ENCODE measurements at places on chromosomes 16 and 17.

- DNase-seq: no peak
Measured at GRCh38 chr16:88286301-88286923, 96.3 kb upstream of the ZNF469 start.

- no peak for DNase-seq
Measured at GRCh38 chr17:68450801-68451200, 6.5 kb downstream of the WIPI1 start.

DNA sequence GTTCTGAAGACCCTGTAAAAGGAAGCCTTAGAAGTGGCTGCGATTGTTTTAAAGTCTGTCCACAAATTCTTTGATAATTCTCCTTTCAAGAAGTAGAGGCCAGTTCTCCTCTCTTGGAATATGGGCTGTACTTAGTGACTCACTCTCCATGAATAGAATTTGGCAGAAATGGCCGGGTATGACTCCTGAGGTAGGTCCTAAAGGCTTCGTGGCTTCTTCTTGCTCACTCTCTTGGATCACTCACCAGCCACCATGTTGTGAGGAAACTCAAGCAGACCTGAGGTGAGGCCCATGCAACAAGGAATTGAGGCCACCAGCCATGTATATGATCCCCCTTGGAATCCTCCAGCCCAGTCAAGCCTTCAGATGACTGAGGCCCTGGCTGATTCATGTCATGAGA, 75.8 kb downstream of the WWOX start:
- DNase-seq: no peak

GRCh38 chr16:17277981-17278381, 192.8 kb downstream of the XYLT1 start:
- DNase-seq: peak; percentile 67

- no peak for DNase-seq
Measured at GRCh38 chr16:69479775-69480174, 55.4 kb downstream of the CYB5B start.

DNA sequence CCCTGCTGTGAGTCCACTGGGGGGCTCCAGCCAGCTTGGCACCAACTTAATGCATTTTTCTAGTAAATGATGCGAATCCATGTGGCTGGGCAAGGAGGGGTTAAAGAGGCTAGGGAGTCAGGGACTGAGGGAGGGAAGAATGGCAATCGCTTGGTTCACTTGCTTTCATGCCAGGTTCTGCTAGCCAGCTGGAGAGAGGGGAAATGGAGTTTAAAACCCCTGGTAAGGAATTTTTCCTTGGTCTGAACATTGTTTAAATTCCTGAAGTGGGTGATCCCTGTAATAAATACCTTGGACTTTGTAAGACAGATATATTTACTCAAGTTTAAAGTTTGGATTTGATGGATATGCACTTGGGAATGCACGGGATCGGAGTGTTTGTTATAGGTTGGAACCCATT, 22.8 kb downstream of the ANKFN1 start:
- DNase-seq: no peak

DNA sequence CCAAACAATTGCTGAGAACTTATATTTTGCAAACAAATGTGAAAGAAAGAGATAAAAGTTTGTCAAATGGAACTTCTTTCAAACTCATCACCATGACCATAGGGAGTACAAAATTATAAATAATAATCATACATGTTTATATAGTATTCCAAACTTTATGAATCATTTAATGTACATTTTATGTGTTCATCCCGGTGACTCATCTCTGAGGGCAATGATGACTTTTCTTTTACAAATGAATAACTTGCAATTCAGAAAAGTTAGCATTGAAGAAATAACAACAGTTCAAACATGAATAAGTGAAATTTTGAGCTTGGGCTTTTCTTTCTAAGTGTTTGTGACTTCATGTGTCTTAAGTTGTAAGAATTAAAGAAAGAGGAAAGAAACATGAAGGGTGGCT, 66.3 kb upstream of the CDH8 start:
- DNase-seq: no peak

DNA sequence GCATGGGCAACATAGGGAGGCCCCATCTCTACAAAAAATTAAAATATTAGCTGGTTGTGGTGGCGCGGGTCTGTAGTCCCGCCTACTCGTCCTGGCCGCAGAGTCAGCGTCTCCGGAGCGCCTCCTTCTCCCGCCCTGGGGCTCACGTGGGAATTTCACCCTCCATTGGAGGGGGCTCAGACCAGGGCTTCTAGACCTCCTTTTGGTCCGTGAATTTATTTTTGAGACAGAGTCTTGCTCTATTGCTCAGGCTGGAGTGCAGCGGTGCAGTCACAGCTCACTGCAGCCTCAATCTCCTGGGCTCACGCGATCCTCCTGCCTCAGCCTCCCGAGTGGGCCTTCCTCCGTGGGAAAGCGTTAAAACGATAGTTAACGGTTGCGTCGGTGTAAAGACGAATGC, 394 bp upstream of the NME4 start:
- DNase-seq: peak; percentile 80

DNA sequence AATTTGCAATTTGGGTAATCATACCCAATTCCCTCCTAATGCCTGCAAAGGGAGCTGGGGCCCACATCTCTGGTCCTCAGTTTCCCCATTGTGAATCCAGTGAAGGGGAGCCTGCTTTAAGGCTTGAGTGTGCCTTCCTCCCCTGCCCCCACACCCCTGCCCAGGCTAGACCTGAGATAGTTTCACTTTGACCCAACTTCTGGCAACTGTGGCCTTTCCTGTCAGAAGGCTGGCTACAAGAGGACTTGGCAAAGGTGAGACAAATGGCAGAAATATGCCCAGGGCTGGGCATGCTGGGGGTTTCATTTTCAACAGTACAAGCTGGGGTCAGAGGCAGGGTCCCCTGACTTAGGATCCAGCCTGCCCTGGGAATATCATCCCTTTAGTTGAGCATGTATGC, 10.0 kb downstream of the SOCS1 start:
- no peak for DNase-seq

- DNase-seq: no peak
Measured at GRCh38 chr17:50108556-50108955, 13.4 kb downstream of the PDK2 start.

- peak; percentile 74 for DNase-seq
Measured at GRCh38 chr17:65261152-65261551, 124.0 kb downstream of the RGS9 start.

- no peak for DNase-seq
Measured at GRCh38 chr17:69480245-69480644, 65.7 kb downstream of the MAP2K6 start.

DNA sequence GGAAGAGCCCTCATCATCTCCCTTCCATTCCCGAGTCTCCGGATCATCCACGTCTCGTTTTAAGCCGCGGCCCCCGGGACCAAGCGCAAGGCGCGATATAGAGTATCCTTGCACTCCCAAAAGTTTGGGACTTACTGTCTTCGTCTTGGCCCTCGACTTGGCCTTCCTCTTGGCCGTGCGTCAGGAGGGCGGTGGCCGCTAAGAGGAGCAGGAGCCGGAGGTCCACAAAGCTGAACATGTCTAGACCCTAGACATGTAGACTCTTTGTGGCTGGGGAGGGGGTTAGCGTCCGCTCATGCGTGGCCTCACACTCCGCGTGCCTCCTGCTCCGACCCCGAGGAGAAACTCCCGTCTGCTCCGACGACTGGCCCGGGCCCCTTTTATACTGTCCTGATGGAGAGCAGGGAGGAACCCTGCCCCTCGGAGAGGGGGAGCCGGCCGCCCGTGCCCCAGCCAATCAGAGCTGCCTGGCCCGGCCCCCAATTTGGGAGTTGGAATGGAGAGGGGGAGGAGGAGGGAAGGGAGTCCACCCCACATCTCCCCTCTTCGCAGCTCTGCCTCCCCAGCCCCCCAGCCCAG, at the start of gene COL1A1:
TSS of gene COL1A1 (minus strand) at position 356 of the 579 bp plus-strand sequence. CDS start at position 238, 118 bp downstream.
- DNase-seq: peak; percentile 74

DNA sequence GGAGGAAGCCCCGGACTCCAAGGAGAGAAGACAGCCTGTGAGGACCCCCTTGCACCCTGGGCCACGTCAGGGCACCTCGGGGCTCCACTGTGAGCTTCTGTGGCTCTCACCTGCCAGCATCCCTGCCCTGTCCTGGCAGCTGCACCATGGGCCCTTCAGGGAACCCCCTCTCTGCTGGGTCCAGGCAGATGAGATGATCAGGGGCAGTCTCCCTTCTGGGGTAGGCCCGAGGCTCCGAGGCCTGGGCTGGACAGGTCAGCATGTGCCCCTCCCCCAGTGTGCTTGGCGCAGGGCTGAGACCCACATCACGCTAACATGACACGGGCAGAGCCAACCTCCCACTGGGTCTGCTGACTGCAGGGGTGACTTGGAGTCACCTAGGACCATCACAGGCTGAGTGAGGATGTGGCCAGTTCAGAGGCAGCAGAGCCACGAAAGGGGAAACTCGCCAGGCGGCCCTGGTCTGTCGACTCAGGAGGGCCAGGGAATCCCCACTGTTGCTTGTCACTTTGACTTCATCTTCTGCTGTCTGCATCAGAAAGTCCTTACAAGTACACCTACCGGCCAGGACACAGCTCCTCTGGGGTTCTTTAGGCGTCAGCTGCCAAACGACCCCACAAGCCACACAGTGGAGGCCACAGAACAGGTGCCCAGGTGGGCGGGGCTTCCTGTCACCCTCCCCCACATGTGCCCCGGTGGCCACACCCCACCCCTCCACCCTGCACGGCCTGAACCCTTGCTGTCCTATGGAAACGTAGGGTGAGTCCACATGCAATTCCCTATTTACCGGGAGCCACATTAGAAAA, 2.2 kb downstream of the GALNS start:
- no peak for DNase-seq

DNA sequence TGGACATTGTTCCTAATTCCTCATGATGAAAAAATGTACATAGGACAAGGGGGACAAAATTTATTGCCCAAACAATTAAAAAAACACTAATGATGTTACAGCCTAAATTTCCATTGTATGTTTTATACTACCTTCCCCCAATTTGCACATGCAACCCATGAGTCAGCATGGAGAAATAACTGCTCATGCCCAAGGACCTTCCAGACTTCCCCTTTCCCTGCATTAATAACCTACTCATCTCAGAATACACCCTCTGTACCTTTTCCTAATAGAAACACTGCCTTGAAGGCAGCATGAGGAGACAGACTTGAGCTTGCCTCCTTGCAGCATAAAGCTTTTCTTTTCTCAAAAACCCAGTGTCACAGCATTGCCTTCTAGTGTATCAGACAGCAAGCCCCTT, 2402.8 kb downstream of the TP53TG3F start:
- DNase-seq: no peak

GRCh38 chr16:82735673-82736091, 108.9 kb downstream of the CDH13 start:
- no peak for DNase-seq

- DNase-seq: no peak
Measured at GRCh38 chr17:80025796-80026195, 9.9 kb downstream of the TBC1D16 start.

- DNase-seq: no peak
Measured at GRCh38 chr16:55329791-55330428, 5.9 kb downstream of the IRX6 start.

DNA sequence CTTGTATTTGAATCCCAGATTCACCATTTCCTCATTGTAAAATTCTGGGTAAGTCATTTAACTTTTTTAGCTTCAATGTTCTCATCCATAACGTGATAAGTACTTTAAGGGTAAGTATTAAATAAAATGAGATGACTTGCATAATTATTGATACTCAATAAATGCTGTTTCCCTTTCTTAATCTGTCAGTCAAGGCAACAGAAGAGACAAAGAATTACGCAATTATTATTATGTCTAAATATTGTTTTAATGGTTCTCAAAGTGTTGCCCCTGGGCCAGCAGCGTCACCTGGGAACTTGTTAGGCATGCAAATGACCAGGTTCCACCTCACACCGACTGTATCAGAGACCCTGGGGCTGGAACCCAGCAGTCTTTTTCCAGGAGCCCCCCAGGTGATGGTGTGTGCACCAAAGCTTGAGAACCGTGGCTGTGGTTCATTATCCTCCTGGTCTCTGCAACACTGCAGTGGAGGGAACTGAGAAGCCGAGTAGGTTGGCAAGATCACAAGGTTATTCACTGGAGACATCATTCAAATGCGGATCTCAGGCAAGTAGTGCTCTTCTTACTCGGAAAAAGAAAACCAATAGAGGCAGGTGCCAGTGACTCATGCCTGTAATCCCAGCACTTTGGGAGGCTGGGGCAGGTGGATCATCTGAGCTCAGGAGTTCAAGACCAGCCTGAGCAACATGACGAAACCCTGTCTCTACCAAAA, 43.5 kb downstream of the LYRM9 start:
- no peak for DNase-seq

GRCh38 chr17:50692448-50693035, 15.2 kb downstream of the ANKRD40 start:
- no peak for DNase-seq

DNA sequence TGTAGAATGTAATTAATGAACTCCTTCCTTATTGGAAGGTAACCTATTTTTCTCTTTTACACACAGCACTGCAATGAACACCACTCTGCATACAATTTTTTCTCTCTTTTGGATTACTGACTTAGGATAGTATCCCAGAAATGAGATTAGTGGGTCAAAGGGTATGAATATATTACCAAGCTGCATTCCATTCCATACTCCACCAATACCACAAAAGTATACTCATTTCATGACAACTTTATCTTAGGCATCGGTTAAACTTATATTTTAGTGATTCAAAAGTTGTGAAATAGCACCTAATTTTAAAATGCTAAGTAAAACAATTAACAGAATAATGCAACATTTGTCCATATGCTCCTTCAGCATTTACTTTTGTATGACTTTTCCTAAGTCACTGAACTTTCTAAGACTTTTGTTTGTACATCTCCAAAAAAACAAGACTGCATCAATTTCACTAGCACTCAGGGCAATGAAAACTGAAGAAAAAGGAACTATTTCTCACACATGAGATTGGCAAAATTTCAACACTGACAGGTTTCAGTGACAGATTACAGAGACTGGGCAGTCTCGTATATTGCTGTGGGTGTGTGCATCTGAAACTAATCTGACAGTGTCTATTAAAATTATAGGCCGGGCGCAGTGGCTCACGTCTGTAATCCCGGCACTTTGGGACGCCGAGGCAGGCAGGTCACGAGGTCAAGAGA, 32.1 kb downstream of the HELZ start:
- no peak for DNase-seq

DNA sequence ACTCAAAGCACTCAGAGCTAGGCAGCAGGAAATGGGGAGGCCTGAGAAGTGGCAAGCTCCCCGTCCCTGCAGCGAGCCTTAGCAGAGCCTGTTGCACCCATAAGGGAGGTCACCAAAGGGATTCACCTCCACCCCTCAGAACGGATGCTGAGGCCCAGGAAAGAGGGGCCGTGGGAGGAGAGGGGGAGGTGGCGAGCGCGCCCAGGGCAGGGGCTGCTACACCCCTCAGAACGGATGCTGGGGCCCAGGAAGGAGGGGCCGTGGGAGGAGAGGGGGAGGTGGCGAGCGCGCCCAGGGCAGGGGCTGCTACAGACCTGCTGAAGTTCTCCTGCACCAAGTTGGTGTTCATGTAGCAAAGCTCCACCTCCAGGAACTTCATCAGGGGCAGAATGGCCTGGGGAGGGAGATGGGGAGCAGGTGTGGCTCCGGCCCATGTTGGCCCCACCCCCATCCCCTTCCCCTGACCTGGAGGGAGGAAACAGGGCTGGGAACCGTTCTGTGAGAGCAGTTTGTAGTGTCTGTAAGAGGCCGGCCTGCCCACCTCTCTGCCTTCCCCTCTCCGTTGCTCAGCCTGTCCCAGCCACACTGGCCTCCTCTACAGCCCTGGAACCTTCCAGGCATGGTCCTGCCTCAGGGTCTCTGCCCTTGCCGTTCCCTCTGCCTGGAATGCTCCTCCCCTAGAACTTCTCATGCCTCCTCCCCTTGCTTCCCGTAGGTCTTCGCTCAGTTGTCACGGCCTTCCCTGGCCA, 11.4 kb downstream of the UNC13D start:
- peak; percentile 95 for DNase-seq

Data from H9 (cell line).